ENCODE measurements at places on chromosomes 4 and X. TPM values are rescaled to one million over a fixed set of nuclear protein-coding genes. Genes with fewer than 3 reads are reported as not detected.

DNA sequence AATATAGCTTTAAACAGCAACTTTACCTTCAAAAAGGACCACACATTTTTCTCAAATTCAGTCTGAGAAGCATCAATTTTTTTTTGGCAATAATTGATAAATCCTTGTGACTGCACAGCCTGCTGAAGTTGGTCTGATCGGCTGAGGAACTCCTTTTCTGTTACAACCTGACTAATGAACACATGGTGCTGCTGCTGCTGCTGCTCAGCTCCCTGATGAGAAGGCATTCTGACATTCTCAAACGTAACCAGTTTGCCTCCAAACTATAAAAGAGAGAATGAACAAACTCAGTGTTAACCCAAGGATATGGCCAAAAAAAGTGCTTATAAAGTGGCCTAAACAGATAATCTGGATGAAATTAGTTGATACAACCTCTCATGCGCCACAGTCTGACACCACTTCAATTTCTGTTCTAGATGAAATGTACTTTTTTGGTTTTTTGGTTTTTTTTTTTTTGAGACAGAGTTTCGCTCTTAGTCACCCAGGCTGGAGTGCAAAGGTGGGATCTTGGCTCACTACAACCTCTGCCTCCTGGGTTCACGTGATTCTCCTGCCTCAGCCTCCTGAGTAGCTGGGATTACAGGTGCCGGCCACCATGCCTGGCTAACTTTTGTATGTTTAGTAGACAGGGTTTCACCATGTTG lies 26.5 kb downstream of the SEC31A start:
- H3K4me3 ChIP-seq, result no peak overlapping the region
- H3K27me3 ChIP-seq, result no peaks in the 10 kb centered on the region
- H3K27ac ChIP-seq, result peak overlapping the region; percentile 4
- H3K36me3 ChIP-seq, result peaks cover 38% of the 10 kb centered on the region

DNA sequence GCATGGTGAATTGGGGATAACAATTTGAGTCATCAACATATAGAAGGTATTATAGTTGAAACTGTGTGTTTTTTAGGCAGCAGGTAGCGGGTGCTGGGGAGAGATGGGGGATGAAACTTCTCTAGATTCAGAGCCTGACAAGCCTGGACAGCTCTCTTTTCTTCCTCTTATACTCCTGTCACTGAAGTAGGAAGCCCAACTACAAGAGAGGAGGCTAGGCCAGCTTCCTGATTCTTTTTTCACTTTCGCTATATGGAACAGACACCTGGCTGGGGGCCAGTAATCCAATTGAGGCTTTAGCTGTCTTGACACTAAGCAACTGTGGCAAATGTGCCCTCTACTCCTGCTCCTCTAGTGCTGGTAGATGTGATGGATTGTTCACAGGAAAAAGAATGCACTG lies 69.2 kb downstream of the PHKA1 start:
- DNase-seq, result no peak
- no peaks in the 10 kb centered on the region for H3K36me3 ChIP-seq
- H3K27ac ChIP-seq, result no peak overlapping the region
- no peaks in the 10 kb centered on the region for H3K4me1 ChIP-seq

Gene BTK
- 1.5 TPM for total RNA-seq

Gene CENPVL1
- total RNA-seq, result not detected

DNA sequence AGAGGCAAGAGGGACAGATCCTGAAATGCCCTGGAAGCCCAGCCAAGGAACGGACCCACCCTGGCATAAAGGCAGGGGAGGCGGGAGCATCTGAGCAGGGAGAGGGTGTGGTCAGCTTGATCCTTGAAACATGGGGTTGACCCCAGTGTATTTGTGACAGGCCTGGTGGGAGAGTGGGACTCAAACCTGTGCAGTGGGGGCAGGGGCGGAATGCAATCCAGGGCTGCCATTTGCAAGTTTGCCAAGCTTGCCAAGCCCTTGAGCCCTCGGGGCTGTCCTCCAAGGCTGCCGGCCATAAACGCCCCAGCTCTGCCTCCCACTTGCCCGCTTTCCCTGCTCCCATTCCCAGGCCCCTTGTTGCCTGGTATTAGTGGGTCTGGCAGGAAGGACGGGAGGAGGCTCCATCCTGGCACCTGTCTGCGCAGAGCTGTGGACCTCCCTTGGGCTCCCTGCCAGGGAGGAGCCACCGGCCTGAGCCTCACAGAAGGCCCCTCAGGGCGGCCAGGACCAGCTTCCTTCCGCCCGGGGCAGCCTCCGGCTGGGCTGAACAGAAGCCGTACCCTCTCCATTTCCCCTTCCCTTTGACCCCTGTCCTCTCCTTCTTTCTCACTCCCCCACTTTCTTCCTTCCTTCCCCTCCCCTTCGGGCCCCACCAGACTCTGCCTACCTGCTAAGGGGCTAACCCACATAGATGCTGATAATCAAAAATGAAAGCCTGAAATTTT lies 661 bp downstream of the S100P start:
- H3K27ac ChIP-seq, result peak overlapping the region; percentile 34
- H3K27me3 ChIP-seq, result no peaks in the 10 kb centered on the region
- peaks cover 92% of the 10 kb centered on the region for H3K4me1 ChIP-seq
- peak overlapping the region; percentile 16 for H3K4me3 ChIP-seq
- DNase-seq, result peak; percentile 27

- H3K36me3 ChIP-seq, result no peaks in the 10 kb centered on the region
- H3K27me3 ChIP-seq, result no peaks in the 10 kb centered on the region
- no peak overlapping the region for H3K4me3 ChIP-seq
- no peak overlapping the region for H3K27ac ChIP-seq
- peak; percentile 49 for DNase-seq
Observed at GRCh38 chrX:8743126-8743732, 11.3 kb upstream of the ANOS1 start.

Gene RENBP
- 22.2 TPM for total RNA-seq

DNA sequence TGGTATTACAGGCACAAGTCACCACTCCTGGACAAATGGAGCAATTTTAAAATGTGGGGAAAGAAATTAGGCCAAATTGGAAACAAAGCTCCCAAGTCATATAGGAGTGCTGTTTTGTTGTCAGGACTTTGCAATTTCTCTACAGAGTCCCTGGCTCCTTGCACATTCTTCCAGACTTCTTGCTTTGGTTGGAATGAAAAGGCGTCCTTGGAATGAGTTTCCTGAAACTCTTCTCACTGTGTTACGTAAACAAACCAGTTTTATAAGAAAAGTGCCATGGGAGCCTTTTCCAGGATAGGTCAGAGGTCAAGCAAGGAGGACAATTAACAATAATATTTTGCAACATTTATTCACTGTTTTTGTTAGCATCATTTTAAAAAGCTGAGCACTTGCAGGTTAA lies 32.4 kb upstream of the KIT start:
- H3K36me3 ChIP-seq, result no peaks in the 10 kb centered on the region
- H3K27me3 ChIP-seq, result no peaks in the 10 kb centered on the region
- no peak for DNase-seq
- no peak overlapping the region for H3K4me3 ChIP-seq
- H3K27ac ChIP-seq, result no peak overlapping the region

DNA sequence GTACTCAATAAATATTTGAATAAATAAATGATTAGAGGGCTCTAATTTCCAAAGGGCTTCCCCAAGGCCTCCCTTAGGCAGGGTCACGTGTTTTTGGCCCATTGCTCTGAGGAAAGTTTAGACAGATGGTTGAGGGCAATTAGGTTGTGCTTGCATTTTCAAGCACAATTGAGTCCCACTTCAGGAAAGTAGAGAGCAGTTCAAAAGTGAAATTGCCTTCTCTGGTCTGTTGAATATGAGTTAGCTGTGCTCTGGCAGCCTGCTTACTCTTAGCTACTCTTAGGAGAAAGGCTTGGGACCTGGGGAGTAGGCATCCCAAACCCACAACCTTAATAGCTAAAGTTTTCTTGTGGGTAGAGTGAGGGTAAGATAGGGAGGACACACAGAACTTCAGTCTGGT lies 9.0 kb upstream of the DRP2 start:
- no peaks in the 10 kb centered on the region for H3K36me3 ChIP-seq
- H3K4me3 ChIP-seq, result no peak overlapping the region
- DNase-seq, result no peak

GRCh38 chr4:15013585-15013984 lies 11.3 kb downstream of the CPEB2 start:
- H3K36me3 ChIP-seq, result peaks cover 10% of the 10 kb centered on the region
- H3K4me1 ChIP-seq, result peaks cover 5% of the 10 kb centered on the region
- DNase-seq, result no peak
- no peak overlapping the region for H3K4me3 ChIP-seq
- no peaks in the 10 kb centered on the region for H3K27me3 ChIP-seq

DNA sequence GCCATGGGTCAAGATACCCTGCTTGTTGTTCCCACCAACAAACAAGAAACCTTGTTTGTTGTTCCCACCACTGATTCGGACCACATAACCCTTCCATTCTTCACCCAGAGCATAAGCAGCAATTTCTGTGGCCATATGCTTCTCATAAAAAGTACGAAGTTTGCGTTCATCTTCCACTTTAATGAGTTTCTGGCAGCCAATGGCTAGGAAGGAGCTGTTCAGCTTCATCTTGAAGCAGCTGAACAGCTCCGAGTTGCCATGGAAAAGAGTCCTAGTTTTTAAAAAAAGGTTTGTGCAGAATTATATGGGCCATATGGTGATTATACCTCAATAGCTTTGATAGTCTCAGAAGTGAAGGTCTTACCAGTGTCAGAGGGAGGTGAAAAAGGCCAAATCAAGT lies 65.3 kb downstream of the ENOPH1 start:
- H3K36me3 ChIP-seq, result no peaks in the 10 kb centered on the region
- H3K4me3 ChIP-seq, result no peak overlapping the region
- no peak for DNase-seq
- no peaks in the 10 kb centered on the region for H3K4me1 ChIP-seq

Gene EFNB1
- total RNA-seq, result 2.6 TPM

- no peak for DNase-seq
- no peak overlapping the region for H3K27ac ChIP-seq
- H3K4me1 ChIP-seq, result no peaks in the 10 kb centered on the region
- H3K4me3 ChIP-seq, result no peak overlapping the region
- no peaks in the 10 kb centered on the region for H3K27me3 ChIP-seq
- no peaks in the 10 kb centered on the region for H3K36me3 ChIP-seq
Observed at GRCh38 chr4:101615652-101616051, 174.9 kb upstream of the BANK1 start.

DNA sequence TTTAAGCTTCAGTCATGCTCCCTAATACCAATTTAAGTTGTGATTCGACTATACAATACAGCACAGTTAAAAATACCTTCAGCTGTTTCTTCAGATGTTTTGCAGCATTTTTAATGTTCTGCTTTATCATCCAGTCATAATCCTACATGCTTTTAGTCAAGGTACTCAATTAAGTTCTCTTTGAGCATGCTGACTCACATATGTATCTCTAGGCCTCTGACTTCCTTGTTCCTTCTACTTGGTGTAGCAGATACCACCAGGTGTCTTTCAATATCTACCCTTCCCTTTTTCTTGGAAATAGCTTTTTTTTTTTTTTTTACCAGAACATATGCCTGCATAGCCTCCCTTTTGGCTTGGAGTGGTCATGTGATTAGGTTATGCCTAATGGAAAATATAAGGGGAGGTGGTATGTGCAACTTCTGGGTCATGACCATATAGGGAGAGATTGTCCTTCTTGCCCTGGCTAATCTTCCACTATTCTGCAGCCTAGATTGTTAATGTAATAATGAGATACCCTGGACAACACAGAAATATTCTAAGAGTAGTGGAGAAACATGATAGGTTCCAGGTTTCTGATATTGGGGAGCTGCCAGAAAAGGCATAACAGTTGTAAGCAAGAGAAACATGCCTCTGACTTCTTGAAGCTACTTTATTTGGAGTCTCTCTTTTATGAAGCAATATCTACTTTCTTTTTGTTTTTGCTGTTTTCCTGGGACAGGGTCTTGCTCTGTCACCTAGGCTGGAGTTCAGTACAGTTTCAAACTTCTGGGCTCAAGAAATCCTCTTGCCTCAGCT lies 737.2 kb upstream of the SLIT2 start:
- H3K27me3 ChIP-seq, result no peaks in the 10 kb centered on the region
- H3K36me3 ChIP-seq, result no peaks in the 10 kb centered on the region
- no peaks in the 10 kb centered on the region for H3K4me1 ChIP-seq
- H3K27ac ChIP-seq, result no peak overlapping the region
- H3K4me3 ChIP-seq, result no peak overlapping the region

GRCh38 chrX:123835661-123836371 lies 24.0 kb upstream of the XIAP start:
- no peak overlapping the region for H3K4me3 ChIP-seq
- no peak for DNase-seq
- H3K27ac ChIP-seq, result no peak overlapping the region
- no peaks in the 10 kb centered on the region for H3K36me3 ChIP-seq

Gene RIPPLY1
- total RNA-seq, result not detected

GRCh38 chr4:122012735-122013134 lies 60.9 kb upstream of the TRPC3 start:
- no peak for DNase-seq
- H3K4me1 ChIP-seq, result no peaks in the 10 kb centered on the region
- H3K27me3 ChIP-seq, result no peaks in the 10 kb centered on the region

DNA sequence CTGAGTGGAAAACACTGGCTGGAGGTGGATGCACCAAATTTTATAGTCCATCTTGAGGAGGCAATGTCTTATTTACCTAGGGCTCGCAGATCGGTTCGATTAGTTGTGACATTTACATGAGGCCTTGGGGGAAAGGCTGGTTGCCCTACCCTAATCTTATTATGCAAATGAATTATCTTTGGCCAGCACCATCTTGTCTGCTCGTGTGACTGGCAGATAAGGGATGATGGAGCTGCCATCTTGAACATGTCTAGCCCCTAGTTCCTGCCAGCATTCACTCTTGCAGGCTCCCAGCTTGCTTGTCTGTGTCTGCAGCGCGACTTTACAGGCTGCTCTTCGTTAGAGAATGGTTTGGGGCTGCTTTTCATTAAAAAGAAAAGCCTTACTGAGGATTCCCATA lies 61.9 kb downstream of the SEC24B start:
- peaks cover 26% of the 10 kb centered on the region for H3K36me3 ChIP-seq
- no peak overlapping the region for H3K4me3 ChIP-seq
- no peaks in the 10 kb centered on the region for H3K27me3 ChIP-seq
- no peak for DNase-seq
- H3K4me1 ChIP-seq, result no peaks in the 10 kb centered on the region

DNA sequence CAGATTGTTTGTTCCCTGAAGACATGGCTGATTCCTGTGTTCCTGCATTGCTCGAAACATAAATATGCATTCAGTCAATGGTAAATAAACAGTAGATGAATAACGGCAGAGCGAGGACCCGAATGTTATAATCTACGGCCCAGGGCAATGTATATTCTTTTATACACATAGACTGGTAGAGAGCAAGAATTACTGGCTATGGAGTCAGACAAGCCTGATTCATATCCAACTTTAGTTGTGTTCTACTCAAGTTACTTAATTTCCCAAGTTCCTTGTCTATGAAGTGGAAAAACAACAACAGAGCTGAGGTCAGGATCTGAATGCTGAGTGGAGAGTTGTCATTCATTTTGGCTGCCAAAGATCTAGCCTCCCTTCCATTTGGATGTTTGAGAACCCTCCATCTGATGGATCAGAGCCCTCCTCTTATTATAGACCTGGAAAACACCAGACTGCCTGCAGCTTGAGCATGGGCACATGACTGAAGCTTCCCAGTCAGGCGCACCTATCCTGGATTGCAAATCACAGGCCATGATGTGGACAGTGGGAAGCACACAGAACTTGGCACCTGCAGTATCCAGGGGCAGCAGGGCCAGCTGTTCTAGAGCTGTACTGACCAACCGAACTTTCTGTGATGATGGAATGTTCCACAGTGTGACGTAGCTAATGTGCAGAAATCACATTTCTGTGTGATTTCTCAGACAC lies 80.1 kb downstream of the FAM184B start:
- no peak for DNase-seq
- H3K4me3 ChIP-seq, result no peak overlapping the region
- H3K36me3 ChIP-seq, result no peaks in the 10 kb centered on the region

Gene PPP2R2C
- not detected for total RNA-seq

All from naive thymus-derived CD4-positive, alpha-beta T cell (primary cell).